ENCODE measurements at places on chromosomes 2 and 18. TPM values are rescaled to one million over a fixed set of nuclear protein-coding genes. Genes with fewer than 3 reads are reported as not detected.
A peak's percentile ranks its signal among the peaks of the same experiment; 100 is the strongest.

- no peak for DNase-seq
Measured at GRCh38 chr2:236257136-236257535, 7.1 kb downstream of the ASB18 start.

GRCh38 chr2:23760736-23761135, 166.2 kb downstream of the ATAD2B start:
- no peak for DNase-seq

DNA sequence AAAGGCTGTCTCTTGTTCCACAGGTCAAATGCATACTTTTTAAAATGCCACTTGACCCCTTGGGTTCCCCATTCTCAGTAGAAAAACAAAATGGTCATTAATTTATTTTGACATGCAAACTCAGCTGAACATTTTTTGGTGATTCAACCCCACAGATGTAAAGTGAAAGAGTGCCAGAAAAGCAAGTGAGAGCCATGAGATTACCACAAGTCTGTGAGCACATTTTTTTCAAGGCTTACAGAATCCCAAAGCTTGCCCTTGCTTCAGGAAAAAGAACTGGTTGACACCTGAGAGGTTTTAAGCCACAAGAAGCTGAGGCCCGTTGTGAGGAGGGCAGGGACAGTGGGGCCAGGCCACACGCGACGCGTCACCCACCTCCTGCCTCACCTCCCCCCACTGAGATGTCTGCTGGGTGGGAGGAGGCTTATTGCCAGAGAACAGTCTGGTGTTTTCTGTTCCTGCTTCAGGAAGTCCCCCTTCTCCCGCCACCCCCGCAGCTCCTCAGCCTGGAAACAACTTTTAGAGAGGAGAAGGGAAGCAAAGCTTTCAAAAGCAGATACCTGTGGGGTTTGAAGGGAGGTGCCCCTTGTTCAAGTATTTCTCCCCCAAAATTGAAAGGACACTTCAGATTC, 70.4 kb upstream of the CYP1B1 start:
- DNase-seq = peak; percentile 23

GRCh38 chr2:234146087-234146826, 95.8 kb downstream of the SPP2 start:
- DNase-seq = no peak

OR6B2 gene
- not detected for total RNA-seq

NEU2 gene
- total RNA-seq = not detected

RAX gene
- not detected for total RNA-seq

CFC1 gene
- total RNA-seq = not detected

ITGB6 gene
- total RNA-seq = 141 TPM

All from lung (tissue), 17 donors.